ENCODE measurements at places on chromosomes 4 and X.

DNA sequence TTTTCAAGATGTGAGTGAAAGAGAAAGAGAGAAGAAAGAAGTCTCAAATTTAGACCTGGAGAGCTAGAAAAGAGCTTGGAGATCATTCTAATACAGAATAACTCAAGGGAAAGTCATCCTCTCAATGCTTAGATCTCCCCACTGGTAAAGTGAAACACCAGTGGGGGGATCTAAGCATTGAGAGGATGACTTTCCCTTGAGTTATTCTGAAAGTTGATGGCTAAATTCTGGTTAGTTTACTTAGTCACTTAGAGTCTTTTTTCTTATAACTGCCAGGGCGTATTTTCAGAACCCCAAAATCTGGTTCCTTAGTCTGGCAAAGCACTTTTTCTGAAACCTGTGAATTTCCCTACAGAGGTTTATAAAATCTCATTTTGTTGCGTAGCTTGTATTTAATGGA is 198.6 kb downstream of the ARHGAP24 start:
- H3K27ac ChIP-seq = no peak overlapping the region
- no peak overlapping the region for H3K4me3 ChIP-seq
- H3K36me3 ChIP-seq = no peaks in the 10 kb centered on the region
- no peak for DNase-seq
- no peaks in the 10 kb centered on the region for H3K27me3 ChIP-seq

DNA sequence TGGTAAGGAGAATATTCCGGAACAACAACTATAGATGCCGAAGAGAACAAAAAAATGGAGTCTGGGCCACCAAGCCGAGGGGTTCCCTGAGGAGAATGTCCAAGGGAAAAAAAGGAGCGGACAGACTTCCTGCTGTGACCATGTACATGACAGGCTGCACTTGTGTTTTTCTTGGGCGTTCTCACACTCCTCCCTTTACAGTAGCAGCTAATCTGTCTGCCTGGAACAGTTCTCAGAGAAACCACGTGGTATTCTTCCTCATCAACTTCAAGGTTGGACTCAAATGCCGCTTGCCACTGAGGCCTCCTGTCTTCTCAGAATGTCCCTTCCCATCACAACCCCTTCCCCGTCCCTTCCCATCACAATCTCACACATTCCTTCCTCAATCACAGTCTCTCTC is 30.8 kb upstream of the MTNR1A start:
- no peak for DNase-seq
- no peak overlapping the region for H3K27ac ChIP-seq
- H3K36me3 ChIP-seq = no peaks in the 10 kb centered on the region
- H3K4me1 ChIP-seq = no peaks in the 10 kb centered on the region

DNA sequence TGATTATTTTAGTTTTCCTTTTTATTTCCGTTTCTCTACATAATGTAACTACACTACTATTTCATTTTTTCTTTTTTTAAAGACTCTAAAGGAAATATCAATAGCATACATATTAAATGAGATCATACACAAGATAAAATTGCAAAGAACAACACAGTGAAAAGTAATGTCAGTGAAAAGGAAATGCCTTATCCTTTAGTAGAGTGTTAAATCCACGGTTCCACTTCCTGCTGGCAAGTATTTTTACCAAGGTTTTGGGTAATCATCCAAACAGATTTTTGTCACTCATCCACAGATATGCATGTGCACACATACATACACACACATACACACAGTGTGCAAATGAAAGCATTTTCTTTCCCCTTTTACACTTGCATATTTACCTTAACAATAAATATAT is 548.9 kb downstream of the PPP4R3C start:
- H3K36me3 ChIP-seq = no peaks in the 10 kb centered on the region
- H3K4me3 ChIP-seq = no peak overlapping the region
- no peak for DNase-seq
- H3K27me3 ChIP-seq = no peaks in the 10 kb centered on the region

GRCh38 chrX:41085512-41085877 is 250 bp downstream of the USP9X start:
- no peaks in the 10 kb centered on the region for H3K27me3 ChIP-seq
- DNase-seq = peak; percentile 84
- no peaks in the 10 kb centered on the region for H3K36me3 ChIP-seq
- peaks cover 25% of the 10 kb centered on the region for H3K4me1 ChIP-seq

DNA sequence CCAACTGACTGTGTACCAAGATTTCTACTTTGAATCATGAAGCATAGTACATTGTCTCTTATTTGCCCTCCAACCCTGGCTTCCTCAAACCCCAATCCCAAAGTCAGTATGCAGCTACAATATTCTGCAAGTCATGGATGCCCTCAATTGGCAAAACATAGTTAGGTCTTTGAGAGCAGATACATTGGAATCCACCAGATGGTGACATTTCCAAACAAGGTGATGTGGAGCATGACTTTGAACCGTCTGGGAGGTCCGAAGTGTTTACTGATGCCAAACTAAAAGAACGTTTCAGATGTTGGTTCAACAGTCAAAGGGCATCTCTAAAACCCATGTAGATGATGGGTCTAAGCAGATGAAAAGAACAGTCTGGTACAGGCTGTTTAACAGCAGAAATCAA is 43.7 kb upstream of the FRMD7 start:
- no peak for DNase-seq
- H3K4me1 ChIP-seq = no peaks in the 10 kb centered on the region
- peaks cover 6% of the 10 kb centered on the region for H3K27me3 ChIP-seq
- H3K27ac ChIP-seq = no peak overlapping the region
- no peaks in the 10 kb centered on the region for H3K36me3 ChIP-seq

GRCh38 chr4:149344436-149344835 is 471.2 kb downstream of the IQCM start:
- H3K36me3 ChIP-seq = no peaks in the 10 kb centered on the region
- DNase-seq = no peak
- no peak overlapping the region for H3K4me3 ChIP-seq
- H3K4me1 ChIP-seq = no peaks in the 10 kb centered on the region
- H3K27ac ChIP-seq = no peak overlapping the region
- no peaks in the 10 kb centered on the region for H3K27me3 ChIP-seq

GRCh38 chrX:10508891-10509290 is 111.5 kb downstream of the MID1 start:
- no peaks in the 10 kb centered on the region for H3K36me3 ChIP-seq
- DNase-seq = no peak
- no peaks in the 10 kb centered on the region for H3K4me1 ChIP-seq
- H3K27ac ChIP-seq = no peak overlapping the region
- no peak overlapping the region for H3K4me3 ChIP-seq
- no peaks in the 10 kb centered on the region for H3K27me3 ChIP-seq

DNA sequence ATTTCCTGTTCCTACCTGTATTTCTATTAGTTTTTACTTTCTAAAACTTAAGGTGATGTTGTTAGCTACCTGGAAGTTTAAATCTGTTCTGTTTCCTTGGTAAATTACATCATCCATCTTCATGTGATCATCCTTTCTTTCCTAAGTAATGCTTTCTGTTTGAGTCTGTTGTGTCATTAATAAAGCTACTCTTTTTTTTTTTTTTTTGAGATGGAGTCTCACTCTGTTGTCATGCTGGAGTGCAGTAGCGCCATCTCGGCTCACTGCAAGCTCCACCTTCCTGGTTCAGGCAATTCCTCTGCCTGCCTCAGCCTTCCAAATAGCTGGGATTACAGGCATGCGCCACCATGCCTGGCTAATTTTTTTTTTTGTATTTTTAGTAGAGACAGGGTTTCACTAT is 73.3 kb downstream of the FIP1L1 start:
- H3K27ac ChIP-seq = no peak overlapping the region
- peaks cover 4% of the 10 kb centered on the region for H3K4me1 ChIP-seq
- peaks cover 31% of the 10 kb centered on the region for H3K36me3 ChIP-seq
- DNase-seq = no peak

GRCh38 chr4:99414401-99414800 is 20.7 kb downstream of the ADH7 start:
- H3K27me3 ChIP-seq = no peaks in the 10 kb centered on the region
- H3K36me3 ChIP-seq = no peaks in the 10 kb centered on the region
- H3K4me1 ChIP-seq = no peaks in the 10 kb centered on the region
- H3K27ac ChIP-seq = no peak overlapping the region
- no peak for DNase-seq

DNA sequence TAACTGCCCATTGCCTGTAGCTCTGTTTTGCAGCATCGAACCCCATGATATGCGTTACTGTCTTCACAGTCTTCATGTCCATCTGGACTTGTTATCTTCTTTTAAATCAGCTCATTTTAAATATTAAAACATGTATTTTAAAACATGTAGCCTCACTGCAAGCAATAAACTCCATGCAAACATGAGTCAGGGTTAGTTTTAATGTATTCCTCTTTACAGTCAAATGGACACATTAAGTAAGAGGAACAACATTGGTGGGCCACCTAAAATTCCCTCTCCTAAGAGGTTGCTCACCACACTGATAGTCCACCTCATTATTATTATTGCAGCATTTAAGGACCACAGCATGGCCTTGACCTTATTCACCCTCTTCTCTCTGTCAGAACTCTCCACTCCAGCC is 74.1 kb downstream of the CLCN5 start:
- peaks cover 16% of the 10 kb centered on the region for H3K4me1 ChIP-seq
- no peak for DNase-seq
- no peaks in the 10 kb centered on the region for H3K27me3 ChIP-seq
- no peaks in the 10 kb centered on the region for H3K36me3 ChIP-seq

GRCh38 chrX:106950381-106950780 is 30.2 kb downstream of the CLDN2 start:
- H3K4me1 ChIP-seq = no peaks in the 10 kb centered on the region
- H3K4me3 ChIP-seq = no peak overlapping the region
- H3K36me3 ChIP-seq = no peaks in the 10 kb centered on the region
- DNase-seq = no peak
- H3K27ac ChIP-seq = no peak overlapping the region

DNA sequence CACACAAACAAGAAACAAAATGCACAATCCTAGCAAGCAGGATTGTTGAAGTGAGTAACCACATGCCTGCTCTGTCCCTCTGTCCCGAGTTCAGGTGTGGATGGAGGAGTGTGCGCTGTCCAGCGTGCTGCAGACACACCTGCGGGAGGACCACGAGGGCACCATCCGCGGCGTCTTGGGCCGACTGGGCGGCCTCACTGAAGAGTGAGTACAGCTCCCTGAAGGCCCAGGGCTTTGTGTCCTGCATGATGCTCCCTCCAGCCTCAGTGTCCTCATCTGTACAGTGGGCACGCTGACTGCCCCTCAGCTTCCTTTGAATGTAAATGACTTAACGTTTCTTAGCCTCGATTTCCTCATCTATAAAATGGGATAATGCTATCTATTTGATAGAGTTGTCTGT is 82.5 kb downstream of the EVC start:
- peaks cover 4% of the 10 kb centered on the region for H3K36me3 ChIP-seq
- no peak for DNase-seq
- H3K27ac ChIP-seq = no peak overlapping the region
- H3K4me1 ChIP-seq = no peaks in the 10 kb centered on the region
- no peaks in the 10 kb centered on the region for H3K27me3 ChIP-seq
- no peak overlapping the region for H3K4me3 ChIP-seq

DNA sequence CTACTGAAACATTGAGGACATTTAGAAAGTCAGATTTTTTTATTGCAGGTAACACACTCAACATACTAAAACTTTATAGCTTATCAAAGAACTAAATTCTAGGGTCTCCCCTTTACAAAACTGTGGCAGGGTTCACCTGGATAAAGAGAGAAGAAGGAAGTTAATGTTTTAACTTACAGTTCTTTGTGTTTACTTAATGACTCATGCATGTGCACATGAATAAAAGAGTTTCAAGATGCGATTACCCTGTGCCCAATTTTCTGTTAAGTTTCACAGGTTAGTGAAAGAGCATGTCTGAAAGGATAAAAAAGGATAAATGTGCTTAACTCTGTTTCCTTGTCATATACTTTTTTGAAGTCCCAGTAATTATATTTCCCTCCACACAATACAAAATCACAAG is 16.8 kb downstream of the DCAF8L1 start:
- no peaks in the 10 kb centered on the region for H3K36me3 ChIP-seq
- no peaks in the 10 kb centered on the region for H3K27me3 ChIP-seq
- H3K27ac ChIP-seq = no peak overlapping the region
- no peak for DNase-seq
- no peaks in the 10 kb centered on the region for H3K4me1 ChIP-seq

- H3K4me1 ChIP-seq = no peaks in the 10 kb centered on the region
- no peak for DNase-seq
- no peaks in the 10 kb centered on the region for H3K27me3 ChIP-seq
- H3K4me3 ChIP-seq = no peak overlapping the region
These were observed 737.5 kb upstream of the NDST4 start for GRCh38 chr4:115850799-115851509.

DNA sequence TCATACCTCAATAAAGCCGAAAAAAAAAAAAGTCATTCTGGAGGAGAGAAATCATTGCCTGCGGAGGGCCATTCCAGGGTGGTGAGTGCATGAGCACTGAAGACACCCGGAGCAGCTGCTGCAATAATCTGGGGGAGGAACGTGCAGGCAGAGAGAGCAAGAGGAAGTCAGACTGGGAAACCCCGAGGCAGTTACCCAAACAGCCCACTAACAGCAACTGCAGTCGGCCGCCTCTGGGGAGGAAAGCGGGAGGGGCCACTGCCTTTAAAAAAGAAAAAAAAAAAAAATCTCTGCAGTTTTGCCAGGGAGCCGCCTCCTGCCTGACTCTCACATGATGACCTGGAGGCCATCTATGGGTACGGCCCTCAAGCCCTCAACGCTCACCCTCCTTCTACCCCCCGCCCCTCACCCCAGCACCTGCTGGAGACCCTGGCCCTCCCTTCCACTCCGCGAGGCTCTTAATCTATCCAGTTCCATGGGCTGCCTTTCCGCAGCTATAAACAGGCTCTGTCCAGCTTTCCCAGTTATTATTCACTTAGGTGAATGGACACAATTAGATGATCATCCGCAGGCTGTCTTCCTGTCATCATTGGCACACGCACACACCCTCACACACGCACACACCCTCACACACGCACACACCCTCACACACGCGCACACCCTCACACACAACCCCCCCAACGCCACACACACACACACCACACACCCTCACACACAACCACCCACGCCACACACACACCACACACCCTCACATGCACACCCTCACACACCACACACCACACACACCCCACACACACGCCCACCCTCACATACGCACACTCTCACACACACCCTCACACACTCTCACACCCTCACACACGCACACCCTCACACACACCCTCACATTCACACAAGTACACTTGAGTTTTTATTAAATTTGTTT is 3.4 kb upstream of the AVPR2 start:
- no peaks in the 10 kb centered on the region for H3K4me1 ChIP-seq
- H3K27me3 ChIP-seq = no peaks in the 10 kb centered on the region
- H3K4me3 ChIP-seq = no peak overlapping the region
- no peak overlapping the region for H3K27ac ChIP-seq

Data from psoas muscle (tissue), 8 donors.